Cardiac muscle cell (in vitro differentiated cells and primary cell): ENCODE measurements at places on chromosomes 12 and 14. TPM values are rescaled to one million over a fixed set of nuclear protein-coding genes. Genes with fewer than 3 reads are reported as not detected.

- DNase-seq: no peak
- peaks cover 27% of the 10 kb centered on the region for H3K4me1 ChIP-seq
- no peaks in the 10 kb centered on the region for H3K27me3 ChIP-seq
Observed at GRCh38 chr14:87002776-87003175, 990.2 kb downstream of the GALC start.

Gene TAS2R8
- total RNA-seq: 0.45 TPM in 1 of 2 replicates, not detected in the other

Gene GPR68
- total RNA-seq: 0.35 and 0.42 TPM in 2 replicates

DNA sequence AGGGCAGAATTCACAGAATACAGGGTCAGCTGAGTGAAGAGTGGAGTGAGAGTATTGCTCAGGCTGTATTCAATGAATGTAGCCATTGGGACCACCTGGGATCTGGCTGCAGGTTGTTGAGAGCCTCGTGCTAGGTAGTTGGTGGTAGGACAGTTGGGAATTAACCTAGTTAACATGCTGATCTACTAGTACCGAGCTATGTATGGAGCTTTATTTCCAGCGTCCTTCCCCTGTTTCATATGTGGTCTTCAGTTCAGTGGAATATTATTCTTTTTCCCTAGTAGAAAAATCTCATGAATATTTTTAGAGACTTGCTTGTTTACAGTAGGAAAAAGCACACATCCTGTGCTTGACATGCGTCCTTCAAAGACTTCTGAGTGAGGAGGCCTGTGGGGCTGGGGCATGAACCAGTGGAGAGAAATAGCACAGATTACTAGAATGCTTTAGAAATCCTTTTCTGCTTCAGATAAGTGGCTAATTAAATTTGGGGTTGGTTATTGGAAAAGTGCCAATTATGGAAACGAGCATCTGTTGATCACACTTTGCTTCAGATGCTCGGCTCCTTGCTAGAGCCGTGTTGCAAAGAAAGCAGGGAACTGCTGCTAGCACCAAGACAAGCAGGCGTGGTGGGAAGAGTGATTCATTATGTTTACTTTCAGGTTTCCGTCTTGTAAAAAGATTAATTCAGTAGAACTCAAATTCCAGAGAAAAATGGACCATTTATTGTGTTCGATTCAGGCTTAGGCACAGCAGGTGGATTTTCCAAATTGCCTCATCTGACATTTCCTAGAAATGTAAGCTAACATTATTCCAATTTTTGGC lies 53.6 kb downstream of the ARF6 start:
- H3K4me3 ChIP-seq: no peak overlapping the region
- no peak for DNase-seq
- H3K4me1 ChIP-seq: peaks cover 2% of the 10 kb centered on the region
- H3K27ac ChIP-seq: no peak overlapping the region

Gene PGF
- 14.2 and 18.1 TPM in 2 replicates for total RNA-seq

DNA sequence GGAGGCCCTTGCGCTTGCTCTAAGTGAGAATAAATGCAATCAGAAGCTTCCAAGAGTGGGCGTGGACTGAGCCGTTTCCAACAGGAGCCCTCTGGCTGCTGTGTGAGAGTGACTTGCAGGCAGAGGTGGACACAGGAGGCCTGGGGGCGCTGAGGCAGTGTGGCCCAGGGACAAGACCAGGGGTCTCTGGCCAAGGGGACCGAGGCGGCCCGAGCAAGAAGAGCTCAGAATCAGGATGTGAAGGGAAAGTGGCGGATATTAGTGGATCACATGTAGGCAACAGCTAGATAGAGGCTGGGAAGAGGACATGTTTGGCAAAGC lies 8.6 kb downstream of the RIMBP2 start:
- no peak for DNase-seq
- no peaks in the 10 kb centered on the region for H3K36me3 ChIP-seq
- peaks cover 13% of the 10 kb centered on the region for H3K27me3 ChIP-seq
- H3K4me1 ChIP-seq: no peaks in the 10 kb centered on the region

DNA sequence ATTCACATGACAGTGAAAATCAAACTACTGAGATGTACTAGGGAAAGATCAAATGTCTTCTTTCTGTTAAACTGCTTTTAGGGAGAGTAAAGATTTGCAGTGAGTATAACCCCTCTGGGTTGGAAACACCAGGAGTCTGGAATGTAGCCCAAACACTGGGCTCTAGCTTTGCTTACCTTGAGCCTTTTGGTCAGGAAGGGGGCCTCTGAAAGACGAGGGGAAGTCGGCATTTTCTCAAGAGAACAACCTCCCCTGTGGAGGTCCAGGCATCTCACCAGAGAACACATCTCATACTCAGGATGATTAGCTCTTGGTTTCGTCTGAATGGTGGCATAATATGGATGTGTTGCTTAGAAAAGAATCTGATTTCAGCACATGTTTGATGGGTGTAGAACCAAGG lies 169.0 kb downstream of the ZFP36L1 start:
- peaks cover 46% of the 10 kb centered on the region for H3K4me1 ChIP-seq
- no peaks in the 10 kb centered on the region for H3K27me3 ChIP-seq
- H3K36me3 ChIP-seq: no peaks in the 10 kb centered on the region
- no peak for DNase-seq

Gene CLEC1B
- total RNA-seq: 0.95 and 1.2 TPM in 2 replicates

Gene CLEC4C
- not detected in 2 replicates for total RNA-seq

Gene EPS8
- 6.0 and 11.2 TPM in 2 replicates for total RNA-seq

GRCh38 chr12:4307593-4308333 lies 13.2 kb upstream of the TIGAR start:
- peaks cover 2% of the 10 kb centered on the region for H3K36me3 ChIP-seq
- H3K4me3 ChIP-seq: no peak overlapping the region
- no peaks in the 10 kb centered on the region for H3K27me3 ChIP-seq
- H3K4me1 ChIP-seq: peaks cover 9% of the 10 kb centered on the region

Gene SMCO2
- not detected in 2 replicates for total RNA-seq

GRCh38 chr12:6927379-6928021 lies at the start of gene ATN1:
Gene ATN1 (plus strand): TSS chr12:6927959. CDS start chr12:6934002, 6,043 bp downstream.
- no peaks in the 10 kb centered on the region for H3K36me3 ChIP-seq
- peak within 1 kb of the TSS; percentile 93 for H3K4me3 ChIP-seq
- no peaks in the 10 kb centered on the region for H3K27me3 ChIP-seq
- H3K27ac ChIP-seq: peak within 1 kb of the TSS; percentile 88

- no peaks in the 10 kb centered on the region for H3K27me3 ChIP-seq
- H3K36me3 ChIP-seq: peaks cover 9% of the 10 kb centered on the region
- no peak for DNase-seq
- H3K4me3 ChIP-seq: no peak overlapping the region
Observed at GRCh38 chr12:120095331-120095730, 21.2 kb downstream of the RAB35 start.

DNA sequence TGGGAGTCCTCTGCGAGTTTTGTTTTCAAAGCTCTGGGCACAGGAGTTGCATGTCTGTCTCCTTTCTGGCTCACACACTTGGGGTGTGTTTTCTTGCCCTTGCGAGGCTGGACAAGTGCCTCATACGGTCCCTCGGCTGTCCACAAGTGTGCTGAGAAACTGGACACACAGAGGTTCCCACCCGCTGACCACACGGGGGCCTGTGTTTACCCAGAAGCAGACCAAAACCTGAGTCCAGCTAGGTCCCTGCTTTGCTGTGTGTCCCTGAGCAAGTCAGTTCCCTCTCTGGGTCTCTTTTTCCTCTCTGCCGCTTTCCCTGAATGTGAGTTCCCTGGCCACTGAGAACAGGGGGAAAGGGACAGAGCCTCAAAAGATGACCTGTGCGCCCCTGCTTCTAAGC lies 678 bp upstream of the OAS2 start:
- H3K36me3 ChIP-seq: no peaks in the 10 kb centered on the region
- no peak overlapping the region for H3K4me3 ChIP-seq
- no peaks in the 10 kb centered on the region for H3K27me3 ChIP-seq
- H3K4me1 ChIP-seq: no peaks in the 10 kb centered on the region

- no peak overlapping the region for H3K27ac ChIP-seq
- DNase-seq: no peak
- H3K4me3 ChIP-seq: peak overlapping the region; percentile 73
- no peaks in the 10 kb centered on the region for H3K4me1 ChIP-seq
Observed at GRCh38 chr12:85281636-85282312, 1.8 kb downstream of the ALX1 start.

GRCh38 chr14:57060276-57060955 lies 208.3 kb downstream of the EXOC5 start:
- no peak overlapping the region for H3K4me3 ChIP-seq
- H3K4me1 ChIP-seq: peaks cover 21% of the 10 kb centered on the region

Gene JAG2
- total RNA-seq: 23.1 and 30.7 TPM in 2 replicates

Gene GDF3
- total RNA-seq: not detected in 2 replicates

Gene CHGA
- 0.21 TPM in 1 of 2 replicates, not detected in the other for total RNA-seq

GRCh38 chr14:23557946-23558345 lies 1.9 kb downstream of the THTPA start:
- H3K27me3 ChIP-seq: no peaks in the 10 kb centered on the region
- H3K4me1 ChIP-seq: peaks cover 10% of the 10 kb centered on the region
- peaks cover 12% of the 10 kb centered on the region for H3K36me3 ChIP-seq

DNA sequence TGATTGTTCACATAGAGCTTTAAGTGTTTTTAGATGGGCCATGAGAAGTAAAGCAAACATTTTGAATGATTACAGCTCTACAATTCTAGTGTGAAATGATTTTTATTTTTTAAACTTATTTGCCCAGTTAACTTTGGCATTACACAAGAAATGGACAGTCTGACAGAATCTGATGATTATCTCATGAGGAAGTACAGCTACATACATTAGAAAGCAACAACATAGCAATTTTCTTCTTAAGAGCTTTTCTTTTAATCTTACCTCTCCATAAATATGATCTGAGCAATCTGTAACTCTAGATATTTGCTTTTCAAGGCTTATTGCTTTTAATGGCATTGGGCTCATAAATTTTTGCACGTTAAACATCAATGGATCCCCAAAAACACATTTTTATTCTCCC lies 26.5 kb upstream of the PPP1R12A start:
- H3K27me3 ChIP-seq: no peaks in the 10 kb centered on the region
- no peak for DNase-seq
- H3K27ac ChIP-seq: no peak overlapping the region
- H3K36me3 ChIP-seq: no peaks in the 10 kb centered on the region

Gene LYZ
- total RNA-seq: 0.11 and 0.69 TPM in 2 replicates

Gene KERA
- not detected in 2 replicates for total RNA-seq

- H3K4me3 ChIP-seq: no peak overlapping the region
- H3K36me3 ChIP-seq: no peaks in the 10 kb centered on the region
- H3K27ac ChIP-seq: no peak overlapping the region
- H3K4me1 ChIP-seq: peaks cover 14% of the 10 kb centered on the region
- DNase-seq: peak; percentile 62
Observed at GRCh38 chr12:22687361-22688076, 62.5 kb downstream of the ETNK1 start.

Gene BCL11B
- total RNA-seq: 1.7 and 2.8 TPM in 2 replicates

DNA sequence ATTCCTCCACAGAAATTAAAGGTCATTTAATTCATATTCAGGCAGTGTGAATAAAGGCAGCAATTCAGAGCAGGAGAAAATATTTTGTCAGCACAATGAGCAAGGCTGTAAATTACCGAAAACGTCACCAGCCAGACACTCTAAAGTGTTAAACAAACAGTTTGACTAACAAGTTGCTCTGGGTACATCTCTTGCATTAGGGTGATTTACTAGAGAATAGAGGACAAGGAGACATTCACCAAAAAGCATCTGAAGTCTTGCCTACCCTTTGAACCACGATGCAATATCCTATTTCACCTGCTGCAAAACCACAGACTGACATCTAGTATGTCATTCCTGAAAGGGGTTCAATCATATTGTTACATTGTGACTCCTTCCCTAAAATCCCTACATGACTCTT lies 27.1 kb upstream of the GPHB5 start:
- H3K27ac ChIP-seq: no peak overlapping the region
- no peaks in the 10 kb centered on the region for H3K27me3 ChIP-seq
- no peaks in the 10 kb centered on the region for H3K36me3 ChIP-seq
- no peak overlapping the region for H3K4me3 ChIP-seq
- no peak for DNase-seq

DNA sequence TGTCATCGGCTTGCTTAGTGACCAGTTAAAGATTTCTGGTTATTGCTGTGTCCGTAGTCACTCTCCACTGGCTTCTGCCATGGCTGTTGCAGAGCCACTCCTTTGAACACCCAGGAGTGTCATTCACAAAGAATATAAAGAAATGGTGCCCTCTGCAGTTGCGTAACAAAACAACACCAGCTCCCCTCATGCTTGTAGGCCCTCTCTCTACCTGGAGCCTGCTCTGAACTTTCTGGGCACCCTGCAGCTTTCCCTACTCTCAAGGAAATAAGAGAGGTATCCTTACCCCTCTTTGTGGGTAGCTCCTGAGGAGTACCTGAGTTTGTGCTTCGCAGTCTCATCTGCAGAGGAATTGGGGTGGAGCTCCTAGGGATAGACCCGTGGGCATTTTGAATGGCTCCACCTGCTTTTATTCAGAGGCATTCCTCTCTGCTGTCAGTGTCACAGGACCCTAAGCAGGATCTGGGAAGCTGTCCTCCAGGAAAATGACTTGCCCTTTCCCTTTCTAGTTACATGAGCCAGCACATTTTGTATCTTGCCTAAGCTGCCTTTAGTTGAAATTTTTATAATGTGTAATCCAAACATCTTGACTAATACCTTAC lies 97.2 kb upstream of the TMEM260 start:
- no peaks in the 10 kb centered on the region for H3K36me3 ChIP-seq
- no peak overlapping the region for H3K27ac ChIP-seq
- no peaks in the 10 kb centered on the region for H3K4me1 ChIP-seq
- DNase-seq: peak; percentile 46

DNA sequence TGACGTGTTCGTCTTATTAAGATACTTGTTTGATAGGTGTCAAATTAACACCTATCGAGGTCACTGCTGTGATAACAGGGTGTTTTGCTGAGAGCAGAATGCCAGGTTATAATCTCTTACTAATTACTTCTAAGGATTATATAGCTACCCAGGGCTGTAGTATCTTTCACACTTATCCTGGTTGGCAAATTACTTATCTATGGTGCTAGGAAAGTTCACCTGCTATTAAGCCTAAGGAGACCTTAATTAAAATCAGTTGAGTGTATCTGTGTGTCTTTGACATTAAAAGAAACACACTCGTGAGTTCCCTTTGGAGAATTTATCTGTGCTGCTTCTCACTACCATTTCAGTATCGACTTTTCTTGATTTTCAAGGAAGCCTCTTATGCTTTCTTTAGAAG lies 301.6 kb upstream of the SLC16A7 start:
- no peaks in the 10 kb centered on the region for H3K36me3 ChIP-seq
- DNase-seq: no peak
- no peak overlapping the region for H3K4me3 ChIP-seq

- H3K4me1 ChIP-seq: peaks cover 12% of the 10 kb centered on the region
- DNase-seq: no peak
- H3K27me3 ChIP-seq: no peaks in the 10 kb centered on the region
- no peak overlapping the region for H3K4me3 ChIP-seq
Observed at GRCh38 chr14:95006051-95006450, 151.3 kb downstream of the DICER1 start.

DNA sequence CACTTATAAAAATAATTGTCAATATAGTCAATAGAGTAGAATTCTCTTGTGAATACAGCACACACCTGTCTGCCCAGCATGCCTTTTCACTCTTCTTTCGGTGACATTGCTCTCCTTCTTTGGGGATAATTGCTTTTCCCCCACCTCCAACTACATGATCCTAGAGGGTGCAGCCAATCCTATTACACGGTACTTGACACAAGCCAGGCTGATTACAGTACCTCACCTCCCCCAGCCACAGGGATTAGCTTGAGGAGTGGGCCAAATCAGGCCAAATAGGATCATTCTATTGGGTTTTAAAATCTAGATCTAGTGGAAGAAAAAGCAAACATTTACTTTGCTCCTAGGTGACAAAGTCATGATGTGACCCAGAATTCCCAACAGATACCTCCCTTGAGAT lies 16.8 kb upstream of the NFYB start:
- H3K4me3 ChIP-seq: no peak overlapping the region
- no peak for DNase-seq
- H3K27me3 ChIP-seq: no peaks in the 10 kb centered on the region
- no peak overlapping the region for H3K27ac ChIP-seq
- H3K4me1 ChIP-seq: no peaks in the 10 kb centered on the region
